ENCODE measurements at places on chromosomes 16 and 17.

DNA sequence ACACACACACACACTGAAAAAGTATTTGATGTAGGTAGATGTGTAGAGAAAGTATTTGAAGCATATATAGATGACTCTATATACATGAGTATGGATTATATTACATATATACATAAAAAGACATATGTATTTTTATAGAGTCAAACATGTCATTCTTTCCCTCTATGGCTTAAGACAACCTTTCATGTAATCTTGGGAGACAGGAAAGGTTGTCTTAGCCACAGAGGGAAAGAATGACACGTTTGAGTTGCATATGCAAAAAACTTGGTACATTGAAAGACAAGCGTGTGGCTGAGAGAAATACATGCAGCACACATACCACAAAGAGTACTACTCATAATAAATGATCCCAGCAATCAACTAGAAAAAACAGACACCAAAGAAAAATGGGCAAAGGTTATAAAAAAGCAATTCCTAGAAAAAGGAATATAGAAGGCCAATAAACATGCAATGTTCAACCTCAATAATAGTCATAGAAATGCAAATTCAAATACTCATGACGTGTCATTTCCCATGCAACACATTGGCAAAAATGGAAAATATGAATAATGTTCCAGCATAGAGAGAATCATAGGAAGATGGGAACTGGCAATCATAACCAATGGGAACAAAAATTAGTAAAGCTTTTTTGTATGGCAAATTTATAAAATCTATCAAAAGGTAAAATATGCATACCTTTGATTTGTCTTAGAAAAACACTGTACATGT lies 69.0 kb downstream of the SPECC1 start:
- no peak for DNase-seq

- no peak for DNase-seq
These were observed 19.3 kb downstream of the ZNF750 start for GRCh38 chr17:82820278-82821251.

DNA sequence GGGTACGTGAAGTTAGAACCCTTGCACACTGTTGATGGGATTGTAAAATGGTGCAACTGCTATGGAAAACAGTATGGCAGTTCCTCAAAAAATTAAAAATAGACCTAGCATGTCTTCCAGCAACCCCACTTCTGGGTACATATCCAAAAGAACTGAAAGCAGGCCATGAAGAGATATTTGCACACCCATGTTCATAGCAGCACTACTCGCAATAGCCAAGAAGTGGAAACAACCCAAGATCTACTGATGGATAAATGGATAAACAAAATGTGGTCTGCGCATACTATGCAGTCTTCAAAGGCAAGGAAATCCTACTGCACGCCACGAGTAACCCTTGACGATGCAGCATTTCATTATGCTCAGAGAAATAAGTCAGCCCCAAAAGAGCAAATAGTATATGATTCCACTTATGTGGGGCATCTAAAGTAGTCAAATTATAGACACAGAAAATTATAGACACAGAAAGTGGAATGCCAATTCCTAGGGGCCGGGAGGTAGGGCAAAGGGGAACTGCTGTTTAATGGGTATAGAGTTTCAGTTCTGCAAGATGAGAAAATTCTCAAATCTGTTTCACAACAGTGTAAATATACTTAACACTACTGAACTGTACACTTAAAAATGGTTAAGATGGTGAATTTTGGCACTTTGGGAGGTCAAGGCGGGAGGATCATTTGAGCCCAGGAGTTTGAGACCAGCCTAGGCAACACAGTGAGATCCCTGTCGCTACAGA lies 17.2 kb downstream of the CORO7 start:
- DNase-seq: no peak

DNA sequence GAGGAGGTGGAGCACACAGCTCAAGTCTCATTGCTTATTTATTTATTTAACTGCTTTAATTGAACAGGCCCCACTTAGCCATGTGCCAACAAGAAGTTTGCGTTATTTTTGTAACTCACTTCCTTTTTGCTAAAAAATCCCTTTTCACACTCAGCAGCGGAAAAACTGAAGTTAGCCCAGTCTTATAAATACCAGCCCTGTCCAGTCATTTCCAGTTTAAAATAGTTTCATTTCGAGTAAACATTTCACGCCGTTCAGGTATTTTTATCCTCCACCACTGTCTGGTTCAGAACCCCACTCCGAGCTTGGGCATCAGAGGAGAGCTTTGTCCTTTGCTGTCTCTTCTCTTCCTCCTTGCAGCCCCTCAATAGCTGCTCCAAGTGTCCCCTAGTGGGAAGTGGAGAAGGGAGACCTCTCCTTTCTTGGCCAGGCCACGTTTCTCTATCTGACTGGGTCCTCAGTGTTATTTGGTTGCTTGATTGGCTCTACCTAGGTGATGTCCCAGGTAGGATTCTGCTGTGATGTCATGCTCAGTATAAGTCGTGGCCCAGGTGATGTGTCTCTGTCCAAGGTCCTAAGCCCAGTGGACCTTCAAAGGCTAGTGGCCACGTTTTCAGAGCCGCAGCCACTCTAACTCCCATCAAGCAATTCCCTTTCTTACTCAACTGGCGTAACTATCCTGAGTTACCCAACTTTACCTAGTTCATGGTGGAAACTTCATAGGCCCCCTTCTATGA lies 53.0 kb upstream of the GAS7 start:
- DNase-seq: no peak

- no peak for DNase-seq
These were observed 212.4 kb downstream of the TMEM114 start for GRCh38 chr16:8377864-8378263.

GRCh38 chr16:13029786-13030185 lies 128.4 kb downstream of the SHISA9 start:
- DNase-seq: no peak

DNA sequence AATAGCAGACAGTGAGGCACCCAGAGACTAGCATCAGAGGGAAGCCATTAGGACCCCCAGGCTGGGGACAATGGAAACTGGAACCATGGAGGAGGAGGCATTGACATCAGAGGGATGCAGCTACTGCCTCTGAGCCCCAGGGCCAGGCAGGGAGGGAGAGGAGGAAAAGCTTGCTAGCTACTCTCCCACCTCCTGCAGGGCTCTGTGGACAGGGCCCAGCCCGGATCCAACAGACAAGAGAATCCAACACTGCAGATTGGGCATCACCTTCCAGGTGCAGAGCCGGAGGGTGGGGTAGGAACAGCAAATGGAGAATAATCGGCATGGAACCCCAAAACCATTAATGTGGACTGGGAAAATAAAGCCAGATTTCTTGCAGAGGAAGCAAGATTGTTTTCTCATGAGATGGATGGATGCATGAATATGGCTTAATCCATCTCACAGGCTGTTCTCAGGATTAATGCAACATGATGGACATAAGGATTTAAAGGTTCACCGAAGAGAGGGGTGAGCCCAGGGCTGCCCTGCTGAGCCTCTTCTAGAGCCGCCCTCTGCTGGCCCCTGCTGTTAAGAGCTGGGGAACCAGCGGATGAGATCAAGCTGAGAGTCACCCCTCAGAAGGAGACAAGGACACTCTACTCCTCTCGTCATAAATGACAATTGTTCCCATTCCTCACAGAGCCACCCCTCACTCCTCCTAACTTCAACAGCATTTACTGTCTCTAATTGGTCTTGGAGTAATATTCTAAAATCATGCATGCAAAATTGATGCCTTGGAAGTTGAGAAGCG lies 48.8 kb downstream of the DNAH3 start:
- no peak for DNase-seq

- DNase-seq: peak; percentile 77
These were observed 2.3 kb upstream of the MT2A start for GRCh38 chr16:56606071-56606475.

DNA sequence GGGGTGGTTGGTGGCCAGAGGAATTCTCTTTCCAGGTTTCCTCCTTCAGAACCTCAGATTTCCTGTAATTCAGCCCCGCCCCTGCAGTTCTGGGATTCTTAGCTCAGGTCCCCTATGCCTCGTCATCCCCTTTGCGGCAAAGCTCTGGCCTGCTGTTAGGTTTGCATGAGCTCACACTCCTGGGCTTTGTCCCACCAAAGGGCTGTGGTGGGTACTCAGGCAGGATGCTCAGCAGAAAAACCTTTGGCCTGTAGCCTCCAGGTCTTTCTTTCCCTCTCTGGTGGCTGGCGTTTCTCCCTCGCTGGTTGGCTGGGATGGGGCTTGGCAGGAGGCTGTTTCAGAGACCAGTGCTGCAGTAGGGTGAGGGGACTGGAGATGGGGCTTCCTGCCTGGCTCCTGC lies 9.6 kb upstream of the PLEKHG4 start:
- no peak for DNase-seq

- no peak for DNase-seq
These were observed 26.1 kb downstream of the CD300LG start for GRCh38 chr17:43873091-43873490.

DNA sequence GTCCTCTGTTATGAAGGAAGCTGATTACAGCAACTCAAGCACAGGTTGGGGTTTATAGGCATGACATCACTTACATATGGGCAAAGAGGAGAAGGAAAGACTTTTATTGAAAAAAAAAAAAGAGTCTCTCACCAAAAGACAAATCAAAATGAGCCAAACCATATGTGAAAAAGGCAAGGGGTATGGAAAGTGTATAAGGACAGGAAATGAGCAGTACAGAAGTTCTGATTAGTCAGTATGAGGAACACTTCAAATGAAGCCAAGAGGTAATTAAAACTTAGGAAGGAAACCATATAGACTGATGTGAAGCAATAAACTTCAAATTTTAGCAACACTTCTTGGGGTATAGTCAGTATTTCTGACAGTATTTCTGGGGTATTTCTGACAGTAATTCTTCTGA lies 1372.6 kb downstream of the CDH11 start:
- DNase-seq: no peak

- no peak for DNase-seq
These were observed 26.1 kb upstream of the JPH3 start for GRCh38 chr16:87576171-87576570.

DNA sequence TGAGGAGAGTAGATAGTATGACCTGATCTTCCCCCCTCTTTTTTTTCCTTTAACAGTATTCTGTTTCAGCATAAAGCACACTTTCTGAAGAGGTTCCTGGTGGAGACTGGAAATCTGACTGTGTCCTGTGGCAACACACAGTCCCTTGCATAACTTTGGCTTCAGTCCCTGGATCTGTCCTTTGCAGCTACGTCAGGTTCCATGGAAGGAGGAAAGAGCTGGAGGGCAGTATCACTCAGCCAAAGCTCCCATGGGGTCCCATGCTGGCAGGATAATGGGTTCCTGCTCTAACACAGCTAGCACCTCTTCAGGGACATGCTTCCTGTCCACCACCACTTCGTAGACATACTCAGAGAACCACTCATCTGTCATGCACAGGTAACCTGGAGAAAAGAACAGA lies 13.3 kb upstream of the SLC6A4 start:
- DNase-seq: no peak

DNA sequence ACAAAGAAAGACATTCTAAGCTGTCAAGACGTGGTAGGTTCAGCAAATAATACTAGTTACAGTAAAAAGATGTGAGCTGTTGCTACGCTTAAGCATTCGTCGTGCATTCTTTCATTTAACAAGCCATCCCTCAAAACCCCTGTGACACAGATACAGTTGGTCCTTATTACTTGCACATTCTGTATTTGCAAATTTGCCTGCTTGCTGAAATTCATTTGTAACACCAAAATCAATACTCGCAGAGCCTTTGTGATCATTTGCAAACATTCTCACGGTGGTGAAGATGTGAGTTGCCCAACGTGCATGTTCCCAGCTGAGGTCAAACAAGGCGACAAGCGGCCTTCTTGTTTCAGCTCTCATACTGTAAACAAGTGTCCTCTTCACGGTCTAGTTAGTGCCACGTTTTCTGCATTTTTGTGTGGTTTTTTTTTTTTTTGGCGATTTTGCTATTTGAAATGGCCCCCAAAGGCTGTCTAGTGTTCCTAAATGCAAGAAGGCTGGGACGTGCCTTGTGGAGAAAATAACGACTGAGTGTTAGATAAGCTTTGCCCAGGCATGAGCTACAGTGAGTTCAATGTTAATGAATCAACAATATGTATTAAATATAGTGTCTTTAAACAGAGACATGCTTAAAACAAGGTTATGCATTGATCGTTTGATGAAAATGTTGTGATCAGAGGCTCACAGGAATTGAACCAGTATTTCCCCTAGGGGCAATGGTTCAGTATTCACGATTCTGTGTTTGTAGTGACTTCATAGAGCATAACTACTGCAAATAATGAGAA lies 84.1 kb downstream of the RAB11FIP4 start:
- DNase-seq: no peak
